ENCODE measurements at places on chromosomes 7 and 10. TPM values are rescaled to one million over a fixed set of nuclear protein-coding genes. Genes with fewer than 3 reads are reported as not detected.

GRCh38 chr7:151794508-151795167 lies 82.3 kb downstream of the PRKAG2 start:
- DNase-seq, result no peak
- no peak overlapping the region for H3K4me3 ChIP-seq
- no peaks in the 10 kb centered on the region for H3K4me1 ChIP-seq
- H3K27ac ChIP-seq, result no peak overlapping the region
- H3K27me3 ChIP-seq, result no peaks in the 10 kb centered on the region

- no peak overlapping the region for H3K27ac ChIP-seq
- no peaks in the 10 kb centered on the region for H3K4me1 ChIP-seq
- H3K27me3 ChIP-seq, result no peaks in the 10 kb centered on the region
Measured at GRCh38 chr10:70566515-70567290, 35.8 kb downstream of the PRF1 start.

- H3K27ac ChIP-seq, result no peak overlapping the region
- H3K27me3 ChIP-seq, result no peaks in the 10 kb centered on the region
- no peaks in the 10 kb centered on the region for H3K4me1 ChIP-seq
- H3K4me3 ChIP-seq, result no peak overlapping the region
Measured at GRCh38 chr10:26386781-26387180, 51.4 kb upstream of the APBB1IP start.

- H3K4me1 ChIP-seq, result no peaks in the 10 kb centered on the region
- no peak for DNase-seq
- H3K36me3 ChIP-seq, result no peaks in the 10 kb centered on the region
- no peaks in the 10 kb centered on the region for H3K27me3 ChIP-seq
- no peak overlapping the region for H3K4me3 ChIP-seq
Measured at GRCh38 chr10:126940670-126941310, 35.6 kb downstream of the DOCK1 start.

DNA sequence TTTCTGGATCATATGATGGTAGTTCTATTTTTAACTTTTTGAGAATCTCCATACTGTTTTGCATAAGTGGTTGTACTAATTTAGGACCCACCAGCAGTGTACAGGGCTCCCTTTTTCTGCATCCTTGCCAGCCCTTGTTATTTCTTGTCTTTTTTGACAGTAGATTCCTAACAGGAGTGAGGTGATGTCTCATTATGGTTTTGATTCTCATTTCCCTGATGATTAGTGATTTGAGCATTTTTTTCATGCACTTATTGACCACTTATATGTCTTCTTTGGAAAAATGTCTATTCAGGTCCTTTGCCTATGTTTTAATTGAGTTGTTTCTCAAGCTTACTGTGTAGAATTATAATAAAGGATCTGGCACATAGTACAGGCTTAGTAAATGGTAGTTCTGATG lies 238.8 kb upstream of the BMPER start:
- H3K36me3 ChIP-seq, result no peaks in the 10 kb centered on the region
- no peaks in the 10 kb centered on the region for H3K4me1 ChIP-seq
- H3K4me3 ChIP-seq, result no peak overlapping the region
- no peaks in the 10 kb centered on the region for H3K27me3 ChIP-seq
- H3K27ac ChIP-seq, result no peak overlapping the region

DNA sequence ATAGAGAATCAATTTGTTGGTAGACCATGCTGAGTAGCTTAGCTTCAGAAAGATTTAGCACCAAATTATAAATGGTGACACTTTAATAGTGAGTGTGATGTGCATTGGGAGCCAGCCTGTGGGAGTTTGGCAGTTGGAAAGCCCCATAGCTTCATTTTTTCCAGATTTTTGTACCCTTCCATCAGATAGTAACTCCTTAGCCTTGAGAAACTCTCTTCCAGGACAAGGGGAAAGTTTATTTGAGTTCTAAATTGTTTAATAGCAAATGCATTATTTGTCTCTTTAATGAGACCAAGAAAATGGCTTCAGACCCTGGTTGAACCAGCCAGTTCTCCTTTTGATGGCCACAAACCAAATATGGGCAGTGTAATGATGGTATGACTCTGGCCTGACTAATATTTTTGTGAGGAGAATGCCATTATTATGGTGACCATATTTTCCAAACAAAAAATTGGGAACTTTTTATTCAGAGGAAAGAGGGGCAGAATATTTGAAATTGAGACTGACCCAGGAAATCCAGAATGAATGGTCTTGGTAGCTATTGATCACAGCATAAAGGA lies 49.8 kb downstream of the PLCE1 start:
- H3K36me3 ChIP-seq, result no peaks in the 10 kb centered on the region
- no peaks in the 10 kb centered on the region for H3K27me3 ChIP-seq
- H3K4me1 ChIP-seq, result no peaks in the 10 kb centered on the region
- no peak overlapping the region for H3K4me3 ChIP-seq
- H3K27ac ChIP-seq, result peak overlapping the region; percentile 2

DNA sequence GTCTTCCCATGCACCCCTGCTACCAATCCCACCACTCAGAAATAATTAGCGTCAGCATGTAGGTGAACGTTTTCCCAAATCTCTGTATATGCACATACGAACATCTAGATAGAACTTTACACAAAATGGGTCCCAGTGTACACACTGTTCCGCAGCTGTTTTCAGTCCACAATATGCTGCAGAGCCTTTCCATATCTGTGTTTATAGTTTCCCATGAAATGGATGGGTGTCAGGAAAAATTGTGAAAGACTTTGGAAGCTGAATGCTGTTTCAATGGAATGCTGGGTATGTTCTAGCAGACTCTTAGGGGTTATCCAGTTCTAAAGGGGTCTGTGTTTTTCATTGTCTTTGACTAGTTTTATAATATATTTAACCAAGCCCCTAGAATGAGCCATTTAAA lies 13.8 kb downstream of the GRK5 start:
- H3K36me3 ChIP-seq, result no peaks in the 10 kb centered on the region
- H3K27ac ChIP-seq, result peak overlapping the region; percentile 44
- H3K4me1 ChIP-seq, result peaks cover 10% of the 10 kb centered on the region
- no peaks in the 10 kb centered on the region for H3K27me3 ChIP-seq
- no peak overlapping the region for H3K4me3 ChIP-seq

The ACTL6B gene
- not detected for total RNA-seq
